ENCODE measurements at places on chromosomes 2 and 18. TPM values are rescaled to one million over a fixed set of nuclear protein-coding genes. Genes with fewer than 3 reads are reported as not detected.

- DNase-seq = no peak
Observed at GRCh38 chr2:29848566-29849310, 72.6 kb downstream of the ALK start.

- DNase-seq = no peak
Observed at GRCh38 chr18:59783138-59783537, 85.9 kb upstream of the CCBE1 start.

Gene NAPG
- total RNA-seq = 29.1 TPM

DNA sequence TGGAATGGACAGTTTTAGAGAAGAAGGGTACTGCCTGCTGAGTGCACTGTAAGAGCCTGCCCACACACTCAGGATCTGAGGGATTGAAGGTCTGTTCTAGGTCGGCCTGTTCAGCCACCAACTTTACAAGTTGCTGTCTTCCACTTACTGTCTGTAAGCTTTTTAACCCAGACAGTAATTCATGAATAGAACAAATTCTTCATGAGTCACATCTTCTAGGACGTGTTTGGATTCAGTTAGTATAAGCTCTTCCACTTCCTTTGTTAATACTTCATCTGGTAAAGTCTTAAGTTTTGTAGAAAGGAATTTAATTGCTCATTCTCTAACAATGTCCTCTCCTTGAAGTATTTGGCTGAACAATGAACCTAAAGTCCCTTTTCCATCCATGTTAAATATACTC lies 74.6 kb downstream of the PDE11A start:
- no peak for DNase-seq
